Smooth muscle cell of the brain vasculature (primary cell): ENCODE measurements at places on chromosomes 2 and 18.

DNA sequence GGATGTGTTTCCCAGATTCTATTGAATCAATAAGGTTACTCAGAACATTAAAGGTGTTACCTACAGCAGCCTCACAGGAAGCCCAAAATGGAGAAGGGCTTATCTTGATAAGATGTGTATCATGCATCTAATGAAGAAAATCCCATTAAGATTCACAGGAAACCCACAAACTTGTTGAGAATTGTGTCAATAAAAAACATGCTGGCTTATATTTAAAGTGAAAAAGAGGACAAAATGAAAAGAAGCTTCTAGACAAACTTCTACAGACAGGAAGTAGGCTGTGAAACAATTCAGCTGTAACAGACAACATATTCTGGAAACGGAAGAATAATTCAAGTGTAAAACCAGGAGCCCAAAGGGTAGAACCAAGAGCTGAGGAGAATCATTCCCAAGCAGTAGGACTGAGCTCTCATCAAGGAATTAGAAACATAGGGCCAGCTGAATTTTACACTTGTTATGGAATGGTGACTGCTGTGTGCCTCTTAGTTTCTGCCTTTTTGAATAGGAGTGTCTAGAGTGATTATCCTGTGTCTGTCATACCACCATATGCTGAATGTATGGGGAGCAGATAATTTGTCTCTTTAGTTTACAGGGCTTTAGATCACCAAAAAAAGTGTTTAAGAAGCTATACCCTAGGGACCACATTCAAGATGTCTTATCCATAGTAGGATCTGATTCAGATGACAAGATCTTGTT lies 9.6 kb downstream of the IMMT start:
- DNase-seq: no peak

GRCh38 chr18:58501066-58501896 lies 127.6 kb downstream of the ALPK2 start:
- no peak for DNase-seq

GRCh38 chr2:119197529-119198239 lies 25.9 kb upstream of the STEAP3 start:
- DNase-seq: no peak

DNA sequence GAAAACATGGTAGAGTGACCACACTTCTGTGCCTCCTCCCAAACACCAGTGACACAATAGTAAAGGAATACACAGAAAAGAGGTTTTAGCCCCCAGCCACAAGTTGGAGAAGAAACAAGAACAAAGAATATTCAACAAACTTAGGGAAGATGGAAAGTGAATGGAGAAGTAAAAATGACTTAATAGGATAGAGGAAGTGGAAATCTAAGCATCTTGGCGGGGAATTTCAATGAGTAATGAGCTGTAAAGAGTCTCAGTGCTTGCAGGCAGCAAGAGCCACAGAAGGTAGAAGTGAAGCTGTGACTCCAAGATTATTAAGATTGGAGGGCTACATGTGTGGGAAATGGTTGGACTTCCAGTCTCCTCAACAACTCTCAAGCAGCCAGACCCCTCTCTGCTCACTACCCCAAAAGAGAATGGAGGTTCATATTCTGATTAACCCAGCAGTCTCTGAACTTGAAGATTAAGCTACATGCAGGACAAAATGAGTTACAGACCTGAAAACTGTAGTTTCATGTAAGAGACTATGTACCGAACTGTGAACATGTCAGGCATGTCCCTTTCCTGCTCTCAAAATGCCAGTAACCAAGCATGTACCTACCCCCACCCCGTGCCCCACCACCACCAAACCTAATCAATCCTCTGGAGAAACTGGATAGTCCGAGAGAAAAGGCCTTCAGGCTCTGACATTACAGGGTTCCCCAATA lies 16.9 kb upstream of the HNRNPLL start:
- DNase-seq: no peak

DNA sequence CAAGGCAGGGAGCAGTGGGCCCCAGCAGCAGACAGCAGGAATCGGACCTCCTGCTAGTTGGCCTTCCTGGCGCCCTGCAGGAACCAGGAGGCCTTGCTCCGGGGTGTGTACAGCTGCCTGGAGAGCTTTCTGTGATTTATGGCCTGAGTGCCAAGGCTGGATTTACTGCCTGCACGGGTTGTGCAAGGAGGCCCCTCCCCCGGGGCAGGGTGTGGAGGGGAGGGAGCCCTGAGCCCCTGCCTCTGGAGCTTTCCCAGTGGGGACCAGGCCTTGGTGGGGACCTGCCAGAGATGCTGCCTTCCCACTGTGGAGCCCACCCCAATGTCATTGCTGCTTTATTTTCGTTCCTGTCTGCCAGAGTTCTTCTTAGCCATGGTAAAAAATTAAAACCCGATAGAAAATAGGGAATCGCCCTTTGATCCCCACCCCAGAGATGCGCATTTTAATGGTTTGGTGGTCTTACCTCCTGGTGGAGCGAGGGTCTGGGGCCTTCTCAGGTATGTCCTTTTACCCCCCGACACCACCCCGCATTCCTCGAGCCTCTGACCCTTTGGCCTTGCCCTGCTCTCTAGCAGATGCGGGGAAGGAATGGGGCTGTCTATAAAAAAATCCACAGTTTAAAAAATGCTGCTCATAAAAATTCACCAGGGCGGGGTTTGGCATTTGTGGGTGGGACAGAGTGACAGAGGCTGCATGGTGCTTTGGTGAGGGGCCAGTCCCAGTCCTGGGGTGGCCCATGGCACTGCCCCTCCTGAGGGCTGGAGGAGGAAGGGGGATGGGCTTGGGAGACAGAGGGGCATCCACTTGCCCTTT lies 6.9 kb upstream of the RALB start:
- DNase-seq: no peak

GRCh38 chr2:36369163-36369562 lies 13.6 kb downstream of the CRIM1 start:
- no peak for DNase-seq

GRCh38 chr2:37919631-37920032 lies 5.5 kb upstream of the RMDN2 start:
- no peak for DNase-seq

DNA sequence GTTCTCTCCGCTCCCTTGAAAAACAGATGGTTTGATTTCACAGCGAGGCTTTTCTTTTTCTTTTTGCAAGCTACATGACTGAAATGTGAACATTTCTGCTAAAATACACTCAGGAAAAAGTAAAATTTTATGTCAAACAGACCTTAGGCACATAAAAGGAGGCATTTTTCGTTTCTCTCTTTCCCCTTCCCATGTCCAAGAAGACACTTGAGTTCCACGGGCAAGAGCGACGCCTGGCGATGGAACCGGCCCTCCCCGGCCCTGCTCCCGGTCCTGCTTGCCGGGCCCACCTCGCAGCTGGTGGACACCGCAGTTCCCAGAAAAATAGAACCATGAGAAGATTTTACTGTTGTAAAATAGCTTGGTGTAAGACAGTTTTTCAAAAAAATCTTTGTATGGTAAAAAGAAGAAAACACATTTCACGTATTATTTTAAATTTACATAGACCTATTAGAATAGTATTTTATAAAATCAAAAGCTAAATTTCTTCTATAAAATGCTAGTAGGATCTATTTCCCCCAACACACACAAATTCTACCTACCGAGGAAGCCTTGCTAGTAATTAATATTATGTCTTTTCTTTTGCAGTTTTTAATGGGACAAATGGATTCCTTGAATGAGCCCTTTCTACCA lies 2.3 kb upstream of the ALKAL2 start:
- peak; percentile 36 for DNase-seq

GRCh38 chr18:60656553-60656952 lies 284.0 kb upstream of the MC4R start:
- DNase-seq: no peak

DNA sequence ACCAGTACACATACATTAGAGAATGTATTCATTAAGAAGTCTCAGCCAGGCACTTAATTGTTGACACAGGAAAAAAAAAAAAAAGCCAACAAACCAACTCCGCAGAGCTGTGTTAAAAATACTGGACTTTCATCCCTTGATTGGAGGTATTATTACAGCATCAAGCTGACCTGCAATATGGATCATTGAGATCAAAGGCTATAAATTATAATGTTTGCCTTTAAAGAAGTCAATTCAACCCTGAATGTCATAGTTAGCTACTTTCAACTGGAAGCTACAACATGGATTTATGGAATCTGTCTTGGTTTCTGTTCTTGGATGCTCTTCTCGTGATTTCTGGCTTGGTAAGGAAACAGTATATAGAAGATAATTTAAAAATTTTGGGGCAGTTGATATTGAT lies at the start of gene MEP1B:
Gene MEP1B, plus strand, starts transcription at position 250 of the 400 bp plus-strand sequence. Its CDS starts 32 bp downstream, at position 282.
- no peak for DNase-seq

DNA sequence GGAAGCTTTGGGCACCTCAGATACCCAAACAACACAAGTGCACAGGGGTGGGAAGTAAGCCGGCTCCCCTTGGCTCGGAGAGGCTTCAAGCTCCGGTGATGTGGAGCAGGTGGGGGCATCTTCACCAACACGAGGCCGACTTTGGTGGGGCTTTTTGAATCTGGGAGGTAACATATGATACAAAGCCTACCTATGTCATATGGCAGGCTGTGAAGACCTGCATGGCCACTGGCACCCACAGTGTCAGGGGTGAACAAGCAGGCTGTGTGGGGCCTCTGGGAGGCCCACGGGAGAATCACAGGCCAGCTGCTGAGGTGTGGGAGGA lies 109.0 kb downstream of the EIPR1 start:
- no peak for DNase-seq

DNA sequence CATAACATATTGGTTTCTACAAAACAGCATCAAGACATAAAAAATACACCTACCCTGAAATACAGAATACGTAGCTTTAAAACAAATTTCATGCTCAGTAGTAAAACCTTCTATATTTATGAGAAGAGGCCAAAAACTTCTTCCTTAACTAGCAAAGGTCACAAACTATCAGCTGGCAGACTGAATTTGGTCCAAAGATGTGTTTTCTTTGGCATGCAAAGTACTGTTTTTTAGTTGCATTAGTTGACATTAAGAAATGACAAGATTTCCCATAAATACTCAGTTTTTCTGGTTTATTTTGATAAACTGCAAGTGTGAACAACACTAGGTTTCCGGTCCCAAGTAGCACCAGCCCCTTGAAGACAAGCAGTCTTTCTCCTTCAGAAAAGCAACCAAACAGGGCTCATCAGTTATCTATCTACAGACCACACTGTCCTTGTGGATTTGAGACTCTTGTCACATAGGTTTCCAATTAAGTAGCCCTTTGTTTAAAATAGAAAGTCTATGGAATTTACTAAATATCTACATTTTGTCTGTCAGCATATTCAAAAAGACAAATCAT lies 35.6 kb downstream of the SLC25A12 start:
- peak; percentile 47 for DNase-seq

GRCh38 chr18:78542204-78542603 lies 437.4 kb upstream of the SALL3 start:
- DNase-seq: no peak

DNA sequence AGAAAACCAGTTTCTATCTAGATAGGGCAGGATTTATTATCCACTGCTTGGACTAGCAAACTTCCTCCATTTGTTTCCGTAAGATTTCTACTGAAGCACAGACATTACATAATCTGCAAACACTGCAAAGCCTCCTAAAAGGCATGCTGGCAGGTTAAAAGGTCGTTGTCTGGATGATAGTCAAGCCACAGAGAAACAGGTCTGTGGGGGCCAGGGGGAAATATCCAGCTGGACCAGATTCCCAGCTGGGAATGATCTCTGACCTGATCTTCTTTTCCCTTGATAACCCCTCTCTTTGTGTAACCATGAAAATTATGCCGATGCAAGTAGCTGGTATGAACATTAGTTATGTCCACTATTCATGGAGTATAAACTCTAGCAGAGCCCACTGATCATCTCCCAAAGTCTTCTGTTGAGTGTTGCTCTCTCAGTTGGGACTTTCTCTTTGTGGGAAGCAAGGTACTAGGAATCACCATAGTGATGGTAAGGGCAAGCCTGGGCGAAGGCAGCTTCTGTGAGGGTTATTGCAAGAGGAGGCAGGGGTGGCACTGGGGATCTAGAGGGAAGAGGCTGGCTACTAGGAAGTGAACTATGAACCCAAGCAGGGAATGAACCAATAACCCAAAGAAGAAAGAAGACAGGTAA lies 61.3 kb downstream of the GDF7 start:
- DNase-seq: peak; percentile 4
